ENCODE measurements at places on chromosomes 2 and 18.

GRCh38 chr2:201978986-201979385 is 54.7 kb upstream of the FZD7 start:
- DNase-seq: no peak

DNA sequence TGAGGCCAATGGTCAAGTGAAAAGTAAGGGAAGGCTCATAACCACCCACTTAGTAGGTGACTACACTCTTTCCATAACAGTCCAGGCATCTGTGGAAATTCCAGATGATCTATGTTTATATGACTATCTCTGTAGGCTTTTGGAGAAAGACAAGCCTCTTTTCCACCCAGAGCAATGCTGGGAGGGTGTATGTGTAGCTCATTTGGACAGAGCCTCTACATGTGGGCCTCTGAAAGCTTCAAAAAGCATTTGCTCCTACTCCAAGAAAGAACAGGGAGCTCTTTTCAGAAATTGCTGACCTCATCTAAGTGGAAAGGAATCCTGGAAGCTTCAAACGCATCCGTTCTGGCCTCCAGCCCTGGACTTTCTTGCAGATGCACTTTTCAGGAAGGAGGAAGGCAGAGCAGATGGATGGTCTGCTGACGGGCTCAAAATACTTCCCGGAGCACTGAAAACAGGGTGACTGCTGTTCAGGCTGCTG is 308.7 kb downstream of the LRATD1 start:
- DNase-seq: no peak

GRCh38 chr2:56934866-56935265 is 751.1 kb downstream of the CCDC85A start:
- DNase-seq: no peak

DNA sequence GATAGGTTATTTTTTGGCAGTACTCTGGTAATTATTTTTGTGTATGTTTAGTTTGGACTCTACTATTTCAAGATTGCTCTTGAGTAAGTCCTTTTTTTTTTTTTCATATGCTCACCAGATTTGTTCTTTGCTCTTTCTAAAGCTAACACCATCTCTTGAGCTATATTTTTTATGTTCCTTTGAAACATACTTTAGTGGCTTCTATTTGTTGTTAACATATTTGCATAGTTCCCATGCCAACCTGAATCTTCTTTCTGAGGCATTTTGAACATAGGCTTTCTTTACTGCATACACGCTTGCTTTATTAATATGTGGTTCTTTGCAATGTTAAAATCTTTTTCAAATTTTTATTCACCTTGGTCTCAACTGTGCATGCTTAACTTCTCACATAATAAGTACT is 1644.9 kb downstream of the SUCLG1 start:
- DNase-seq: no peak
